Jurkat, Clone E6-1 (cell line): ENCODE measurements at places on chromosomes 6 and 20.
A peak's percentile ranks its signal among the peaks of the same experiment; 100 is the strongest.

DNA sequence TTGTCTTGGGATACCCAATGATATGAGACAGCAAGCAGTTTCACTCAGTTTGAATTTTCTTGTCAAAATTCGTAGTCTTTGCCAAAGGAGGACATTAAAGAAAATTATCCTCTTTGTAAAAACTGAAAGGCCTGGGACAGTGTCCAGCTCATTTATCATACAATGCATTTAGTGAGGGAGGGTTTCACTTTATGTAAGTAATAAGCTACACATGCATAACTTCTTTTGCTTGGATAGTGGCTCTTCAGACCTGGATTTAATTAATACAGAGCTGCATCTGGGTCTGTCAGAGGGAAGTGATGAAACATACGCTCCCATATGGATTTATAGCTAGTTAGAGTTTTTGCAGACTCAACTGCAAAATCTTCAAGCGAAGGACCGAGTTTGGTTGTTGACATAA, 175.6 kb downstream of the PHACTR1 start:
- DNase-seq: no peak

DNA sequence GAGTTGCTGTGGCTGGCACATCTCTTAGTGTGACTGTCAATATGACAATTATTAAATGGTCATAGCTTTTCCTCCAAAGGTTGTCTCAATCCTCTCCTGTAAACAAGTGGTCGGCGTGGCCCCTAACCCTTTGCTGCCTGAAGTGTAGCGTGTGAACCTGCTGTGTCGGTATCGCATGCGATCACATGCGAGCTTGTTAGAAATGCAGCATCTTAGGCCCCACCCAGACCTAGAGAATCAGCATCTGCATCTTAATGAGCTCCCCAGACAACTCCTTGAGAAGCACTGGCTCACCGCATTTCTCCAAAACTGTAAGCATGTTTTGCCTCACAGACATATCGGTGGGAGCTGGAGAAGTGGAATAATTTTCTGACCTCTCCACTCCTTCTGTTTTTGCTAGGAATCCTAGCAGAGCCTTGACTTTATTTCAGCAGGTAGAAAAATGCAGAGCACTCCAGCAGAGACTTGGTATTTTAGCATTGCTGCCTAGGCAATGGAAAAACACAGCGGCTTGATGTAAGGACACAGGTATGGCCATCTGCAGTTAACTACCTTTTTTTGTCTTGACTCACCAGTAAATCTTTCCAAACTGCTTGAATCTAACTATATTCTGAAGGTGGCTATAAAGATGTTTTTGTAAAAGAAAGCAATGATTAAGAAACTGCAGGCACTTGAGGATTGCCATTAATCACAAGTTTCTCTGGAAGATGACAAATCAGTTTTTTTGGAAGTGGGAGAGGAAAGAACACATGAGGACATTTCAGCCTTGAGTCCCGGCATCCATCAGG, 67.6 kb downstream of the PSMG4 start:
- DNase-seq: no peak

GRCh38 chr6:150576651-150577226, 22.9 kb upstream of the PLEKHG1 start:
- no peak for DNase-seq

- no peak for DNase-seq
Observed at GRCh38 chr6:4272996-4273395, 137.6 kb upstream of the ECI2 start.

DNA sequence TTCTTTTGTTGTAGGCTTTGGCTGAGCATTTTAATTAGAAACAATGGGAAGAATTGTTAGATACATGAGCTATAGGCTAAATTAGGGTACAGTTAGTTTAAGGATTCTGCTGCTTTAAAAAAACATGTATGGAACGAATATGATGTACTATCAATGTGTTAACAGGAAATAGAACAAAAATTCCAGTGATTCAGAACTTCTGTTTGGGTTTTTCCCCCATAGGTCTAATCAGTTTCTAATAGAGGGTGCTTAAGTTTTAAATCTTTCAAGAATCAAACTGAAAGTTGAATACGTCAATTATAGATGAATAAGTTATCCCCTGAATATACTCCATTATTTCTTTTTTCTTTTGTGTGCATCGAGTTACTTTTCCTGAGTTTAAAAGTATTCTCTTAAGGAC, 1.9 kb downstream of the TAB2 start:
- no peak for DNase-seq

GRCh38 chr6:20669571-20670314, 135.5 kb downstream of the CDKAL1 start:
- no peak for DNase-seq

DNA sequence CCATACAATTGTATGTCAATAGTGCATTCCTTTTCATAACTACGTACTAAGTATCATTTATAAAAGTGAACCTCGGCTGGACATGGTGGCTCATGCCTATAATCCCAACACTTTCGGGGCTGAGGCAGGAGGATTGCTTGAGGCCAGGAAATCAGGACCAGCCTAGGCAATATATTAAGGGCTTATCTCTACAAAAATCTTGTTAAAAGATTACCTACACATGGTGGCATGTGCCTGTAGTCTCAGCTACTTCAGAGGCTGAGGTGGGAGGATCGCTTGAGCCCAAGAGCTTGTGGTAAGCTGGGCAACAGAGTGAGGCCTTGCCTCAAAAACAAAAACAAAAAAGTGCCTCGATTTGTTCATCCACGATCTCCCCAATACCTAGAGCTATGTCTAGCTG, 449.7 kb upstream of the SULF2 start:
- DNase-seq: no peak

- no peak for DNase-seq
Observed at GRCh38 chr20:12294678-12295077, 377.0 kb downstream of the BTBD3 start.

DNA sequence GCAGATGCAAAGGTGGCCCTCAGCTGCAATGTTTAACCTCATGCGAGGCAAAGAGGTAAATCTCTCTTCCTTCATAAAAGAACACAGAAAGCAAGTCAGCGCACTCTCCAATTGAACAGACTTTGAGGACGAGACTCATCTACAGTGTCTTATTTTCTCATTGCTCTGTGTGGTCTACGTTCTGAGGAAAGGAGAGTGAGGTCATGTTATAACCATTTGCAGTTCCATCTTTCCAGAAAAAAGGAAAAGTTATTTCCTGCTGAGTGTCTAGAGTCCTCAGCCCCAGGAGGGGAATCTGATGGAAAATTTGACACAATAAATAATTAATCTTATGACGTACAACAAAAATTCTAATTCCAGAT, 35.6 kb upstream of the THBS2 start:
- no peak for DNase-seq

- no peak for DNase-seq
Observed at GRCh38 chr6:22826961-22827360, 257.6 kb downstream of the HDGFL1 start.

- DNase-seq: no peak
Observed at GRCh38 chr6:164066766-164067165, 652.2 kb downstream of the QKI start.

DNA sequence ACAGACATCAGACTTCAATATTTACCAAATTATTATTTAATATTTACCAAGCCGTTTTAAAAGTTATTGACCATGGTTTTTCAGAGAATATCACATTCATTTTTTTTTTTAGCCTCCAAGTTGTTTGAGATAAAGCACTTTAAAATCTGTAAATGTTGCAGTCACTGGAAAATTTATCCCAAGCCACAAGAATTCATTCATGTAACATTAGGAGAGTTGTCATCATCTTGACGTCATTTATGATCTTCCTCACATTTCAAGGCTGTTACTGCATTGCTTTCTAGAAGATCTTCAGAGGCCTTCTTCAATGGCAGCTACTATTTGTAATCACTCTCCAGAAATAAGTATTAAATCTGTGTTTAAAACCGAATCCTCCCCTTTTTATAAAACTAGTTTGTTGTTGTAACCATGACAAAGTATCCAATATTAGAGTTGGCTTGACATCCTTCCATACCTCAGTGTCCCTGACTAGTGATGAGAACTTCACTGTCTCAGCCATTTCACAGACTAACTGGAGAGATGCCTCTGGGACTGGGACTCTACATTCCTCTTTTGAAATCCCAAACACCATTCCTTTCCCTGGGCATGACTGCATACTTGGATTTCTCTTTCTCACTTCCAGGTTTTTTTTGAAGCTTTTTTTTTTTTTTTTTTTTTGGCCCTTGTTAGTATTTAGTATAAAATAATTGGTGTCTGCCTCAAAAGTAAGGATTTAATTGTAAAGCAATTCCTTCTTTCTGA, 100.1 kb downstream of the ZFAND3 start:
- no peak for DNase-seq

DNA sequence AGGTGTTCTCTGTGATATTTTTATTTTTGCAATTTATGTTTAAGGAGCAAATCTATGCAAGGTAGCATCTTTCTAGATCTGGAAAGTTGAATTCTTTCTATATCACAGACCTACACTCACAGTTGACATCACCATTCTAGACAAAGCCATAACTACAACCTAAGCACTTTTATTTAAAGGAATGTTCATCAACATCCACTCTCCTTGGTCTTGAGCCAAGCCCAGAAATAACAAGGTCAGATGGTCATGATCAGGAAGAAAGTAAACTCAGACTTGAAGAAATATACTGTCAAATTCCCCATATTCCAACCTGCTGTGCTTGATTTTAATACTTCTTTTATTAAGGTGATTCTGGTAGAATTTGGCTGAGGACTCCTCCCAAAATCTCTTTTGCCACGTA, 32.2 kb downstream of the MMUT start:
- DNase-seq: no peak

DNA sequence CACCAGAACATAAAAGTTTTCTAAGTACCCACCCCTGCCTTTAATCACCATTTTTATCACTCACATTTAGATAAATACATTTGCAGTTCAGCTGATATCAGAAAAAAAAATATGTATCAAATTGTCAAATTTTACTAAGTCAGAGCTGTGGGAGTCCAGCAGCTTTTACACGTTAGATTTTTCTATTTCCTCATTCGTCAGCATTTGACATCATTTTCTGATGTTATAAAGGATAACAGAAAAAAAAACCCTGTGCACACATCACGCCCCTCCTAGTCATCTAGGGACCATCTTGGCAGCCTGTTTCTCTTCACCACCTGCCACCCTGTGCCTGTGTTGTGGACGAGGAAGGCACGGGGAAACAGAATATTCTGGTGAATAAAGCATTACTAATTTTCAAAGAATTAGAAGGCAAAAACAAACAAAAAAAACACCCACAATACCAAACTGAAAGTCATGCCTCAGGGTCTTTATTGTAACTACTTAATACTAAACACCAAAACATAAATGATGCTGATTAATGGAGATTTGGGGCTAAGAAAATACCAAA, 12.4 kb downstream of the B4GALT5 start:
- DNase-seq: no peak

DNA sequence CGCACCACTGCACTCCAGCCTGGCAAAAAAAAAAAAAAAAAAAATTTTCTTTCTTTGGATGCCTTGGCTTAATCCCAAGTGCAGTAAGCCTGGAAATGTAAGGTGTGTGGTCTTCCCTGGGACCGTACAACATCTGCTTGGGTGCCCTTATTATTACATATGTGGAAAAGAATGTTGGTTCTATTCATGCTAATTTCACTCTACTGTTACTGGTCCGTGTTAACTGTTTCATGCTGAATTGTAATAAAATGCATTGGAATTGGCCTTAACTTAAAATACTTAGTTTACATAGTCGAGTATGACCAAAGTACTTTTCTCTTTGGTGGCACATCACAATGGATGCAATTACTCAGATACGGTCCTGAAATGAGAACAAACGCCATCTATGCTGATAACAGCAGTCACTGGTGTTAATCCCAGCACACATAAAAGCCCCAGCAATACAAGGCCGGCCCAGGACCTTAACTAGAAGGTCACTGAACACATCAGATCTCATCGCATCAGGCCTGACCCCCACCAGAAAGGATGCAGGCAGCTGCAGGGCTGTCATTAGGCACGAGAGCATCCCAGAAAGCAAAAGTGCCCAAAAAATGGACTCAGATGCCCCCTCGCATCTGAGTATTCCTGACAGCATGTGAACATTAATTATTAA, 1.2 kb downstream of the SERPINB6 start:
- DNase-seq: no peak

GRCh38 chr6:151730496-151730870, 77.0 kb upstream of the ESR1 start:
- no peak for DNase-seq

- no peak for DNase-seq
Observed at GRCh38 chr6:153192943-153193885, 62.1 kb upstream of the RGS17 start.

- DNase-seq: no peak
Observed at GRCh38 chr20:44594730-44595129, 12.4 kb downstream of the PKIG start.

DNA sequence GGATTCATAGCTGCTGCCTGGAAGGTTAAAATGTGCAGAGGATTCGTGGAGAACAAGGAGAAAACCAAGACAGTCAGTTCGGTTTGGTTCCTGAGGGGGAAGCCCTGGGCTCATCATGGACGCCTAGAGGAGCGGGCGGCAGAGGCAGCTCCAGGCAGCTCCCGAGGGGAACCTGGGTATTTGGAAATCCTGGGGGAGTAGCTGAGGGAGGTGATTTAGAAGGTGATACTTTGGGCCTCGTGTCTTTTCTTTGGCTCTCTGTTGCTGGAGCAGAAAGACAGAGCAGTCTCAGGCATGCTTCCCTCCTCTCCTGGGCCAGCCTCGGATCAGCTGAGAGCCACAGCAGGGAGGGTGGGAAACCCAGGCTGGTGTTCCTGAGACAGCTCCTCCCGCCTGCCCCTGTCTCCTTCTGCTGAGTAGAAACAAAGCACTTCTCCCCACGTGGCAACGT, 139.5 kb downstream of the DLL1 start:
- DNase-seq: no peak

- no peak for DNase-seq
Observed at GRCh38 chr6:18393698-18394097, 6.5 kb downstream of the RNF144B start.

DNA sequence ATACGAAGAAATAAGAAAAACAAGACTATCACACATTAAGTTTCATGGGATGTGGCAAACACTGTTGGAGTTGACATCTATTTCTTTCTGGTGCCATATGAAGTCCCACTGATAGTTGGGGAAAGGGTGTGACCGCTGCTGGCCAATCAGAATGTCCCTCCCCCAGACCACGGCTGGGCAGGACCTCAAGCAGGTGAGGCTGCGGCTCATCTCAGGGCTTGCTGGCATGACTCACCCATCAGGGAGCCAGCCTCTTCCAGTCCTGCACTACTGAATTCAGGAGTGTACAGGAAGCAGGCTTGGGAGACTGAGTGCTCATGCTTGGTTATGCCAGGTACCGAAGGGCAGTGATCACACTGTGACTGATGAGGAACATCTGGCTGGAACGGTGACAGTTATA, 18.9 kb downstream of the PREP start:
- peak; percentile 62 for DNase-seq
